T-helper 2 cell treated with Interferon-gamma antibody and Interleukin-4, amounts not matched to agents 100 ng/mL and 5 ng/mL, for 36 hours (primary cell): ENCODE measurements at places on chromosomes 5 and 9. TPM values are rescaled to one million over a fixed set of nuclear protein-coding genes. Genes with fewer than 3 reads are reported as not detected.

The BTF3 gene
- 746 and 755 TPM in 2 replicates for total RNA-seq

The EIF4E1B gene
- total RNA-seq: not detected in 2 replicates

The ZBTB26 gene
- 6.8 and 7.2 TPM in 2 replicates for total RNA-seq

The KCNV2 gene
- total RNA-seq: not detected in 2 replicates

The PCDH1 gene
- total RNA-seq: not detected in 2 replicates

The TMEM252 gene
- not detected in 2 replicates for total RNA-seq

The LRRC26 gene
- not detected in 2 replicates for total RNA-seq

The ISL1 gene
- not detected in 2 replicates for total RNA-seq

The PCDHB12 gene
- not detected in 2 replicates for total RNA-seq

The C5 gene
- 1.5 and 2.5 TPM in 2 replicates for total RNA-seq

The CAVIN4 gene
- 0.43 and 0.66 TPM in 2 replicates for total RNA-seq

The NR4A3 gene
- 2.3 and 2.8 TPM in 2 replicates for total RNA-seq

The CYFIP2 gene
- 379 and 383 TPM in 2 replicates for total RNA-seq

The DMRTA1 gene
- not detected in 2 replicates for total RNA-seq

The PRLR gene
- total RNA-seq: not detected in 2 replicates

The FBP2 gene
- not detected in 2 replicates for total RNA-seq

The GHR gene
- total RNA-seq: not detected in 2 replicates

The FAM169A gene
- 1.8 and 2.0 TPM in 2 replicates for total RNA-seq

The ZBTB34 gene
- 8.2 TPM in 2 replicates for total RNA-seq

The SOWAHA gene
- 0.07 and 0.09 TPM in 2 replicates for total RNA-seq

The ANKRD31 gene
- 0.16 and 0.18 TPM in 2 replicates for total RNA-seq

The PRPF4 gene
- 36.8 and 37.2 TPM in 2 replicates for total RNA-seq

The SURF1 gene
- total RNA-seq: 40.3 and 40.9 TPM in 2 replicates

The CLIC3 gene
- total RNA-seq: 0.91 TPM in 2 replicates

The EIF4EBP3 gene
- total RNA-seq: 6.0 and 6.7 TPM in 2 replicates

The NSMF gene
- total RNA-seq: 50.6 and 51.5 TPM in 2 replicates

The PCDHB16 gene
- total RNA-seq: not detected in 2 replicates

The TMC1 gene
- not detected in 2 replicates for total RNA-seq

The THG1L gene
- total RNA-seq: 17.0 and 20.3 TPM in 2 replicates

The ADRB2 gene
- total RNA-seq: 0.34 and 0.70 TPM in 2 replicates

The MEGF10 gene
- not detected in 2 replicates for total RNA-seq

The RMRP gene
- 5,282 and 6,266 TPM in 2 replicates for total RNA-seq

The PTAR1 gene
- total RNA-seq: 62.4 and 65.7 TPM in 2 replicates

The PRSS3 gene
- total RNA-seq: 0.27 and 0.77 TPM in 2 replicates

The PIP5K1B gene
- total RNA-seq: 6.4 and 7.0 TPM in 2 replicates

The OBP2B gene
- total RNA-seq: not detected in 2 replicates

The COL15A1 gene
- 0.20 and 0.23 TPM in 2 replicates for total RNA-seq

The NUTM2F gene
- not detected in 2 replicates for total RNA-seq

The DMRT2 gene
- 0.52 and 0.61 TPM in 2 replicates for total RNA-seq

The IRX1 gene
- not detected in 2 replicates for total RNA-seq

The MARCOL gene
- total RNA-seq: not detected in 2 replicates

The FAM153A gene
- 14.2 and 16.0 TPM in 2 replicates for total RNA-seq

The MLANA gene
- total RNA-seq: not detected in 2 replicates

The AK8 gene
- 0.16 TPM in 1 of 2 replicates, not detected in the other for total RNA-seq

The TNFSF8 gene
- 48.5 and 51.1 TPM in 2 replicates for total RNA-seq

The FAM170A gene
- not detected in 2 replicates for total RNA-seq

The SH3TC2 gene
- total RNA-seq: not detected in 2 replicates
